ENCODE measurements at places on chromosomes 7 and 10.

DNA sequence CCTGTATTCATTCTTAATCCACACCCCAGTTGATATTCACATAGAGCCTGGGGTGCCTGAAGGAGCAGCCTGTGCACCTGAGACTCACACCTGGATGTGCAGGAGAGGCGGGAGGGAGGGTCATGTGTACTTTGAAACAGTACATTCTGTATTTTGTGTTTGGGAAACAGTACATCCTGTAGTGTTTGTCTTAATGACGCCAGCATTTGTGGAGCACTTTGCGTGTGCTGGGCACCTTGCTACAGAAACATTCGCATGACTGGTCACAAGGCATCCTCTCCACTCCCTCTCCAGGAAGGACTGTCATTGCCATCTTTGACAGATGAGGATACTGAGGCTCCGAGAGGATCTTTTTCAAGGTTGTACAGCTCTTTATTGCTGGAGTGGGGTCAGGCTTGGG, 132.1 kb downstream of the TACC2 start:
- DNase-seq, result no peak

DNA sequence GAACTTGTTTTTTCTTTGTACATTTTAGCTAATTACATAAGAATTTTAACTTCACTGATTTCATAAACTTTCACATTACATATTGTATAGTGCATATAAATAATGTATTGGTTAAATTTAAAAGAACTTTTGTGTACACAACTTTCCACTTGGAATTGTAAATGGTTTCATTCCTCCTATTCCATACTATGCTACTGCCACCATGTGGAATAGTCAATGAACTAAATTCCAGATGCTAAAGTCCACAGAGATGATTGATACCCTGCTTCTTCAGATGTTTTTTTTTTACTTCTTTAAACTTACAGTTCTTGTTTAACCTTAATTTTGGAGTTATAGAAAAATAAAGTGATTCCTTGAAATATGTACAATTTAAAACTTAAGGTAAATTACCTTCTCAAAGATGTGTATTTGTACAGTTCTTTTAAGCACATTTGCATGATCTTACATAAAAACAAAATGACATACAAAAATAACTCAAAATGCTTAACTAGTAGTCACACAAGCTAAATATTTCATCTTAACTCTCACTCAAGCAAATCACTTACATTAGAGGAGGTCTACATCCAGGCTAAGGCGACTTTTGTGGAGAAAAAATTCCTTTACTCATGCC, 247.6 kb upstream of the HGF start:
- peak; percentile 78 for DNase-seq

DNA sequence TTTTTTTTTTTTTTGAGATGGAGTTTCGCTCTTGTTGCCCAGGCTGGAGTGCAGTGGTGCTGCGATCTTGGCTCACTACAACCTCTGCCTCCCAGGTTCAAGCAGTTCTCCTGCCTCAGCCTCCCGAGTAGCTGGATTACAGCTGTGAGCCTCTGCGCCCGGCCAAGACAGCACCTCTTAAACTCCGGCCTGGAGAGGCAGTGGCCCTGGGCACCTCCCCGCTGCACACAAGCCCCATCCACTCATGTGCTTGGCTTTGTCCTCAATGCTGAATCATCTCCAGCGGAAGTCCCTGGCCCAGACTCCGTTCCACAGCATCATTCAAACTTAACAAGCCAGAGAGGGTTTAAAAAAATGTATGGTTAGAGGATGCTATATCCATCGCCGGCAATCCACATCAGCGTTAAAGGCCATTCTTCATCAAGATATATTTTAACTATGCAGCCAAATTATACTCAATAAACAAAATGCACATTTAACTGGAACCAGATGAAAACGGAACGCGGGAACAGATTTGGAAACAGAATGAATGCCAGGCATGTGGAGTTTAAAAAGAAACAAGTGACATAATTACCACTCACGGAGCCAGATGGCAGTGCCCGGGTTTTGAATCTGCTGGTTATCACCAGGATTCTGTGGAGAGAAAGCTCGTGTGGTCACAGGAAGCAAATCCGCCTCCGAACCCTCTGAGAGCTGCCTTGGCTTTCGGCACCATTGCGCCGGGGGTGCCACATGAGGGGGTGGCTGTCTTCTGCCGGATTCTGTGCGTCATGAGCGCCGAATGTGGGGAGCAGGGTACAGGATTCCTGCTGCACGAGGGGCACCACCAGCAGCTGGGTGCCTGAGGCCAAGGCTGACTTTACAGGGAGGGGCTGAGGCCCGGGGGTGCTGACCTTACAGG, 45.6 kb upstream of the CFAP46 start:
- DNase-seq, result peak; percentile 24

GRCh38 chr10:58400609-58401008, 15.4 kb downstream of the TFAM start:
- DNase-seq, result no peak

DNA sequence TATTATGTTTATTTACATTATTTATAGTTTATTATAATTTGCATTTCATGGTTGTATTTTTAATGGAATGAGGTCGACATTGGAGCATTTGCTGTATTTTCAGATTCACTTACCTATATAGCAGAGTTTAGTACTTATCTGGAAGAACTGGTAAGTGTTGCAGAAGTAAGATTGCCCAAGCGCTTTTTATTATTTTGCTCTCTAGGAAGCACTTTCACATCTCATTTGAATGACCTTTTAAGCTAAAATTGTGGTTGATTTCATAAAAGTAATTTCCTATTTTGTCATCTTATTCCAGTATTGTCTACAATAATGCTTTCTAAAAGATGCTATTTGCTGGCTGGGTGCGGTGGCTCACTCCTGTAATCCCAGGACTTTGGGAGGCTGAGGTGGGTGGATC, 28.6 kb downstream of the SEC61A2 start:
- no peak for DNase-seq

- no peak for DNase-seq
These were observed 130.6 kb upstream of the TNRC18 start for GRCh38 chr7:5554287-5554610.

GRCh38 chr7:37391791-37392672, 56.6 kb downstream of the ELMO1 start:
- peak; percentile 72 for DNase-seq

Measured in pons (tissue), 1 donor.